HepG2 (cell line): ENCODE measurements at places on chromosomes 13 and 19. TPM values are rescaled to one million over a fixed set of nuclear protein-coding genes. Genes with fewer than 3 reads are reported as not detected.

- H3K27ac ChIP-seq: peak overlapping the region; percentile 86
- peak overlapping the region; percentile 76 for H3K4me3 ChIP-seq
- DNase-seq: no peak
- H3K4me1 ChIP-seq: peaks cover 75% of the 10 kb centered on the region
- no peaks in the 10 kb centered on the region for H3K27me3 ChIP-seq
Measured at GRCh38 chr13:52158629-52159158, 703 bp downstream of the NEK3 start.

Gene KMT5C
- total RNA-seq: 2.1 and 5.5 TPM in 2 replicates

Gene VN1R4
- not detected in 2 replicates for total RNA-seq

DNA sequence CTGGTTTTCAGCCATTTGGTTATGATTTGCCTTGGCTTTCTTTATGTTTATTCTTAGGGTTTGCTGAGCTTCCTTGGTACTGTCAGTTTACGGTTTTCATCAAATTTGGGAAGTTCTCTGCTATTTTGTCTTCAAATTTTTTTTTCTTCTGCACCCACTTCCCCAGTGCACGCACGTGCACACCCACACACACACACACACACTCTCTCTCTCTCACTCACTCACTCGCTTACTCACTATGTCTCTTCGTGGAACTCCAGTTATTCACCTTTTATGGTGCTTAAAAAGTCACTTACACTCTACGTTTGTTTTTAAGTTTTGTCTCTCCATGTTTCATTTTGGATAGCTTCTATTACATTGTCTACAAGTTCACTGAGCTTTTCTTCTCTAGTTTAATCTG lies 7.1 kb downstream of the AKAP11 start:
- DNase-seq: no peak
- no peaks in the 10 kb centered on the region for H3K36me3 ChIP-seq
- no peak overlapping the region for H3K4me3 ChIP-seq
- H3K27ac ChIP-seq: no peak overlapping the region

Gene JAK3
- 2.8 and 3.4 TPM in 2 replicates for total RNA-seq
